Upper lobe of left lung (tissue), 6 donors: ENCODE measurements at places on chromosomes 5 and 9. TPM values are rescaled to one million over a fixed set of nuclear protein-coding genes. Genes with fewer than 3 reads are reported as not detected.

DNA sequence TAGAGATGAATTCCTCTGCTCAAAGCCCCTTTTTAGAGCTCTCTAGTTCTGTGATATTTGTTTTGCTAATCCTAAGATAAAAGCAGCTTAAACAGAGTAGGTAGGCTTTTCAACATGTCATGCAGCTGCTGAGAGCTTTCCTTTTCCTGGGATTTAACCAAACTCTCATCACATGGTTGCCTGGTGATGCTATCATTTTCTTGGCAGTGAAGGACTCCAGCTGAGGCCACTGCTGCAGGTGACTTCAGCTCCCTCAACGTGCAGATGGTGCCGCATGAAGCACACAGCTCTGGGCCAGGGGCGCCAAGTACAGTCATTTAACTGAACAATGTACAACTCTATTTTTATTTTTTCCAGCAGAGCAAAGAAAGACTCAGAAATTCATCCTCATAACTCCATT lies 42.2 kb downstream of the SECISBP2 start:
- DNase-seq: no peak

- DNase-seq: no peak
Measured at GRCh38 chr5:147628058-147628895, 118.4 kb upstream of the DPYSL3 start.

DNA sequence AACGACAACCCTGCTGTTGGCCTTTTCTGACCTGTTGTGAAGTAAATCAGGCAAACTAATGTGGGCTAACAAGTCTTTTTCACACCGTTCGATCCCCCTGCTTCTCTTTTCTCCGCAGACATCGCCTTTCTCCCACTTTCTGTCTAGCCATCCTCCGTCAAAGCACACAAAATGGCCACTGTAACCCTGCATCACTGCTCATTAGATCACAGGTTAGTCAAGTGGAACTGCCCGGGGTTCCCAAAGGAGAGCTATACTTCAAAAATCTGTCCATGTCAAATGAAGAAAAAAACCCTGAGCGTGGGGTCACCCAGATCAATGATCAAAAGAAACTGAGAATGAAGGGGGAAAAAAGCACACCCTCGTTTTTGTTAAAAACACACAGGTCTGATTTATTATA lies 212.1 kb downstream of the ARL15 start:
- DNase-seq: no peak

FOXI1 gene
- total RNA-seq: not detected

GRCh38 chr9:100108559-100108958 lies 9.5 kb downstream of the INVS start:
- no peak for DNase-seq

MARCHF11 gene
- total RNA-seq: not detected

CKMT2 gene
- total RNA-seq: not detected

DNA sequence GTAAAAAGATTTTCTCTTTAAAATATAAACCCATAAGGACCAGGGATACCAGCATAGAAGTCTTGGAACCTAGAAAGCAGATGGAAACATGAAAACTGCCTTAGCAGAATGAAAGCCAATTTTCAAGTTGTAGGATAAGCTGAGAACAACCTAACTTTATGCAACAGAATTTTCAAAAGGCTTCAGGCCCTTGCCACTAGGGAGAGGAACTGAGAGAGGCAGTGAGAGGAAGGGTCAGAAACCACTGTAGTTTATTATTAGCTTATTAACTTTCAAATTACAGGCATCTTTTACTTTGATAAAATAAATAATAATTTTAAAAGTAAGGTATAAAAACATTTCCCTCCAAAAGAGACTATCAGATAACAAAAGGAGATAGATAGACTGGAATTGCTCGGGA lies 33.4 kb downstream of the FAM81B start:
- no peak for DNase-seq

GRCh38 chr5:52786949-52787599 lies 642 bp upstream of the ITGA1 start:
- peak; percentile 61 for DNase-seq

CENPH gene
- total RNA-seq: 3.2 TPM

- peak; percentile 53 for DNase-seq
Measured at GRCh38 chr5:170183816-170184687, 48.7 kb upstream of the C5orf58 start.

DNA sequence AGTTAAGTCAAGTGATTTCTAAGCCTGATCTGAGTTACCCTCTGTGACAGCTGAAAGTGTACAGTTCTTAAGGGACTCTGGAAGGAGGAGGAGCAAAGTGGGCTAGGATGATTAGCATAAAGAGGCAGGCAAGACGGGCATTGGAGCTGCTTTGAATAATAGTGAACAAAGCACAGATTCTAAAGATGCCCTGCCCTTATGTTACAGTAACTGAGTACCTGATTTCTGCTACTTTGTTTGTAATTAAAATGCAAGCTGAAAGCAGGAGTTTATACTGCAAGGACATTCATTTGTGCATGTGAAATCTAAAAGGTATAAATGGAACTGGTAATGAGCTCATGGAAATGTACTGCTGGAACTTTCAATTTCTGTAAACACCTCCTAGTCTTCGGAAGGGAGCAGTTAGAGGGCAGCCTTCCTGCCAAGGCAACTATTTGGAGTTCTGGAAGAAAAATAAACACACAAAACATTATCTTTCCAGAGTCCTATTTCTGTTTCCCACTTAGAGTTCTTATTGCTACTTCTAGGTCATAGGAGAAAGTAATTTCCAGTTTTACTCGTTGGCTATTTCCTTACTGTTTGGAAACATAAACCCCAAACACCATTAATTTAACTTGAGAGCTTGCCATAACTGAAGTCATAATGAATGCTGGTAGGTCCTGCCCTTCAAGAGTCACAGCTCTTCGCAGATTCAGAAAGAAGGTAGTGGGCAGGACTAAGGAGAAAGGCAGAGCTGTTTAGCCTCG lies at the start of gene RANBP3L:
RANBP3L (minus strand) TSS at position 45 of the 746 bp plus-strand sequence. CDS start 486 bp downstream, outside the sequence.
- DNase-seq: no peak

- DNase-seq: no peak
Measured at GRCh38 chr9:98069551-98069950, 13.0 kb downstream of the NANS start.
